ENCODE measurements at places on chromosomes 11 and 22.

- DNase-seq = no peak
Measured at GRCh38 chr11:72951193-72951592, 137.0 kb downstream of the ATG16L2 start.

DNA sequence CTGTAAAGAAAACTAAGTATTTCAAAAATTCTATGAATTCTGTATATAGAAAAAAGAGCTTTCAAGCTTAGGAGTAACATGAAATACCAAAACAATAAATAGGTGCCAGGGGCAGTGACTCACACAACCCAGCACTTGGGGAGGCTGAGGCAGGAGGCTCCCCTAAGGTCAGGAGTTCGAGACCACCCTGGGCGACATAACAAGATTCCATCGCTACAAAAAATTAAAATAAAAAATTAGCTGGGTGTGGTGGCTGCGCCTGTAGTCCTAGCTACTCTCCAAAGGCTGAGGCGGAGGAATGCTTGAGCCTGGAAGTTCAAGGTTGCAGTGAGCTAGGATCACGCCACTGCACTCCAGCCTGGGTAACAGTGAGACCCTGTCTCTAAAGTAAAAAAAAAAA is 21.5 kb downstream of the ZNF280B start:
- no peak for DNase-seq

- no peak for DNase-seq
Measured at GRCh38 chr11:36455658-36456111, 54.4 kb downstream of the TRAF6 start.

- no peak for DNase-seq
Measured at GRCh38 chr11:119888119-119888518, 159.1 kb upstream of the NECTIN1 start.

GRCh38 chr22:39537975-39538374 is 5.4 kb upstream of the RPS19BP1 start:
- no peak for DNase-seq

DNA sequence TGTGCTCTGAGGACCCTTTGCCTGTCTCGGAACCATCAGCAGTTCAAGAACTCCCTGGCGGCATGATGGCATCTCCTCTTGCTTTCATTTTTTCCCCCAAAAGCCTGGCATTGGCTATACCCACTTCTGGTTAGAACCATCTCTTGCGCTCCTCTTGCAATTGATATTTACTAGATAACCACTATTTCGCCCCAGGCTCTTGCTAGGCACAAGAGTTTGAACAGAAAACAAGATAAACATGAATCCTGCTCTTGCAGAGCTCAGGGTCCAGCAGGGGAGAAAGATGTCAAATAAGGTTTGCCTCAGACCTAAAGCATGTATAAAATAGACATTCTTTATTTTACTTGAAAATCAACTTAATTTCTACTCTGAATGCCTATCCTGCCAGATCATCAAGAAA is 33.1 kb downstream of the SLCO2B1 start:
- no peak for DNase-seq

DNA sequence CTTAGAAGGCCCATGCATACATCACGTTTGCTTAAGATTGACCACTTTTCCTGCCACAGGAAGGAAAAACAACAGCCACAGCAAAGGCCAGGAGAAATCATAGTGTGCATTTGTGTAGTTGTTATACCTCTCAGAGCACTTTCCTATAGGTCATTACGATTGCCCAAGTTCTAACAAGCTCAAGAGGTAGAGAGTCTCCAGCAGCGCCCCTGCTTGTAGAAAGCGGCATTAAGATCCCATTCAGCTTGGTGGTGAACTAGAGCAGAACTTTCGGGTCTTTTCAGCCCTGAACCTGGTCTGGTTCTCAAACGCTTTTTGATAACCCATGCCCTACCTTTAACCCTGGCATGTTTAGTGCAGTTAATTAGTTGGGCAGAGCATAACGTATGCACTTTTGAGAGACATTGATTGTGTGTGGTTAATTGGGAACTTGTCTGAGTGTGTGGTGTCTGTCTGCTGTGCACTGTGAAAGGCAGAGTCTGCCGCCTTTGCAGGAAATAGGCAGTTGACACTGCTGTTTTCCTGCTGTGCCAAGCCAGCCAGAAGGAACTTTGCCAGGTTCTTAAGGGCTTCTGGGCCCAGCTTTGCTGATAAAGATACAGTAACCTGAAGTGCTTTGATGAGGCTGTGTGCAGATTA is 109.9 kb upstream of the CLMP start:
- no peak for DNase-seq

GRCh38 chr11:36274414-36274813 is 14.8 kb downstream of the COMMD9 start:
- DNase-seq = no peak

DNA sequence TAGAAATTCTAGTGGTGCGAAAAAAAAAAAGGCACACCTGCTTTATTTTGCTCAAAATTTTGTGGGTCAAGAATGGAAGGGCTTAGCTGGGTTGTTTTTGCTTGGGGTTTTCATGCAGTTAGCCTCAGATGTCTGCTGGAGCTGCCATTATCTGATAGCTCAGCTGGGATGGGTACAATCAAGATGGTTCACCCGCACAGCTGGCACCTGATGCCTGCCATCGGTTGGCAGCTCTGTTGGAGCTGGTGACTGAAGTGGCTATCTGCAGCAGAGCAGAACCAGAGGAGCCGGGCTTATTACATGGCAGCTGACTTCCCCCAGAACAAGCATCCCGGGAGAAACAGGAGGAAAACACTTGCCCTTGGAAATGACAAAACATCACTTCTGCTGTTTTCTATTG is 12.1 kb upstream of the ELFN2 start:
- DNase-seq = no peak

GRCh38 chr11:114077482-114078305 is 18.2 kb downstream of the ZBTB16 start:
- DNase-seq = peak; percentile 75

DNA sequence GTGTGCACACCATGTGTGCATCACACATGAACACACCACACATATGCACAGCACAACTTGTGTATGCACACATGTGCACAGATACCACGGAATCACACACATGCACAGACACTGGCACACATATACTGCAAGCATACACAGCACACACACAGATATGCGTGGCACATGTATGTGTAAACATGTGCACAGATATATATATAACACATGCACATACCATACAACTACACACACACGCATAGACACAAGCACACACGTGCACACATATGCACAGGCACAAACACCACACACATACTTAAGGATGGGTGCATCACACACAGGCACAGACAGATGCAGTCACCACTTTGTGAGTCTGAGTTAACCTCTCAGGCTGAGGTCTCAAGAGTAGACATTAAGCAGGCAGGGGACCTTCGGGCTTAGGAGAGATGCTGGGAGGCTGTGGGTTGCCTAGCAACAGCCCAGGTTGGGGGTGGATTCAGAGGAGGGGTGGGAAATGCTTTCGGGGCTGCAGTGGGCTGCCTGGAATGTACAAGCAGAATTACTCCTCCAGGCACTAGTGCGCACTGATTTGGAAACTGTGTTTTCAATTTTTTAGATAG is 82.9 kb downstream of the MYO18B start:
- no peak for DNase-seq

DNA sequence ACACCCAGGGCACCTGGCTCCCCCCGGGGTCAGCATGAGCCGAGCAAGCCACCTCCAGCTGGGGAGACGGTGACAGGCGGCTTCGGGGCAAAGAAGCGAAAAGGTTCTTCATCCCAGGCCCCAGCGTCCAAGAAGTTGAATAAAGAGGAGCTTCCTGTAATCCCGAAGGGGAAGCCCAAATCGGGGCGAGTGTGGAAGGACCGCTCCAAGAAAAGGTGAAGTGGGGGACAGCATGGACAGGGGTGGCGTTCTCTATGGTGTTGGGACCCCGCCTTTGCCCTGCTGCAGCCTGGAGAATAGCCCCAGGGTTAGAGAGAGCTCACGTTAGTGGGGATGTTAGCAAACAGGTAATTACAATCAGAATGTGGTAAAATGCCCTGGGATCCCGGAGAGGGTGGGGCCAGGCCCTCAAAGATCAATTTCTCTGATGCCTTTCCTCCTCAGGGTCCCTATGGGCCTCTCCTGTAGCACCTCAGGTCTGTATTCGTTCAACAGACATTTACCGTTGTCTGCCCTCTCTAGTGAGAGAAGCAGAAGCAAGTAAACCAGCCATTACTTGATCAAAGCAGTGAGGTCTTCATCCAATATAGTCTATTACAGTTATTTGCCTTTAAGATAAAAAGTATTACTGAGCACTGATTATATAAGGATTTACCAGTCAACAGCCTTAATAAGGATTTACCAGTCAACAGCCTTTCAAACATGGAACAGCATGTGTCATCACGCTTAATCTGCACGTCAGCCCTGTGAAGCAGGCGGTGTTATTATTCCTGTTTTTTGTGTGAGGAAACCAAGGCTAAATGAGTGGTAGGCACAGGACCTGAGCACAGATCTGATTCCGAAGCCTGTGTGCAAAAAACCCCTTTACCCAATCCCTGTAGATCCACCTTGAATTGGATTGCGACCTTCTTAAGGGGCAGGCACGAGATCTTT is 1.0 kb downstream of the CCDC86 start:
- no peak for DNase-seq

- peak; percentile 21 for DNase-seq
Measured at GRCh38 chr11:134282121-134283045, 6.2 kb downstream of the GLB1L3 start.

- DNase-seq = peak; percentile 46
Measured at GRCh38 chr22:49157529-49158339, 669.9 kb downstream of the BRD1 start.

GRCh38 chr22:38819387-38819940 is 24.4 kb downstream of the NPTXR start:
- DNase-seq = no peak

DNA sequence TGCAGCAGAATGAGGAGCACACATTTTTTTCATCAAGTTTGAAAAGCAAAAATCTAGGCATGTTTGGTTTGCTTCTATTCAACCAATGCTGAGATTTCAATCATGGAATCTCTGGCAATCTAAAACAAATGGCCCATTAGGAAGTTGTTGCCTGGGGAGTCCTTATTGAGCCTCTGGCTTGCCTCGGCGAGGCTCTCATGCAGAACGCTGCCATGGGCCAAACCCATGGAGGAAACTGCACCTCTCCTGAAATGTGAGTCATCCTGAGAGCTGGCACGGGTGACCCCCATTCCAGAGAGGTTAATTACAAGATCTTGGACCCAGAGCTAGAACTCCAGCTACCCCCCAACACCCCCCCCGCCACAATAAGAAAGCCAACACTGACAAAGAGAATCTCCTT is 80.7 kb downstream of the MN1 start:
- no peak for DNase-seq

- DNase-seq = peak; percentile 81
Measured at GRCh38 chr11:726278-727220, 20.5 kb downstream of the EPS8L2 start.

DNA sequence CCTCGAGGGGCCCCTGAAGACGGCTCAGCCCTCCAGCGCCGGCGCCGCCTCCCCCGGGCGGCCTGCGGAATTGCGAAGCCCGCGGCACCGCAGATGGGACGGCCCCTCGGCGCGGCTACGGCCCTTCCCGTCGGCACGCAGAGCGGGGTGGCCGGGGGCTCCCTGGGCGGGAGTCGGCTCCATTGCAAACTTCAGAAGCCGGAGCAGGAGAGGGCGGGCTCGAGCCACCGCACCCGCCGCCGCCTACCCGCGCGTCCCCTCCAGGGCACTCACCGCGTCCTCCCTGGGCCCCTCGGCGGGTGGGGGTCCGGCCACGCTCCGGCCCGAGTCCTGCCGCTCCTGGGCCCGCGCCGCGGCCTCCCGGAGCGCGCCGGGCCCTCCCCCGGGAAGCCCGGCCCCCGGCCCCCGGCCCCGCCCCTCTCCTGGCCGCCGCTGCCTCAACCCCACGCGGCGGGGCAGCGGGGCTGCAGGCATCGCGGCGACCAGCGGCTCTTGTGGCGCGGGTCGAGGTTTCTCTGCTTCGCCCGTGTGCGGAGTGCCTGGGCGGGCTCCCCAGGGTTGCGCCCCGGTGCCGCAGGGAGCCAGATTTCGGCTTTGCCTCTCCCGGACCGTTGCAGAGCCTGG is at the start of gene PACSIN3:
PACSIN3 (minus strand) TSS at position 359 of the 624 bp plus-strand sequence. CDS start 3,707 bp downstream, outside the sequence.
- peak; percentile 80 for DNase-seq

DNA sequence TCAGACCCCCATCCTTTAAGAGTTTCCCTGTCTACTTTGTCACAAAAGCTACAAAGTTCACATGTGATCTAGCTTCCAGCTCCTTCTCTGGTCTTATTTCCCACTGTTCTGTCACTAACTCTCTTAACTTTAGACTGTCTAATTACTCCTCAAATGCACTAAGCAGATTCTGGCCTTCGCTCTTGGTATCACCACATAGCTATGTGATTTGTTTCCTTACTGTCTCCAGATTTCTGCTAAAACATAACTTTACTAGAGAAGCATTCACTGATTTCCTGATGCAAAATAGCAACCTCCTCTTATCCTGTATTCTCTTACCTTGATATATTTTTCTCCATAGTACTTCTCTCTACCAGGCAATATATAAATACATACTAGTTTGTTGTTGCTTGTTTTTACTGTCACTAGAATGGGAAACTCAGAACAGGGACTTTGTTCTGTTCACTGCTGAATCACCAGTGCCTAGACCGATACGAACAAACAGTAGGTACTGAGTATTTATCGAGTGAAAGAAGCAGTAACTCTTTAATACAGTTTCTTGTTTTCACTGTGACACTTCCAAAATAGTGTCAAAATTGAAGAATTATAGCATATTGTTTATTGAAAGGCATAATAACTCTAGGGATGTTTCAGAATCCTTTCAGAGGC is 205.6 kb downstream of the DDX10 start:
- DNase-seq = no peak

DNA sequence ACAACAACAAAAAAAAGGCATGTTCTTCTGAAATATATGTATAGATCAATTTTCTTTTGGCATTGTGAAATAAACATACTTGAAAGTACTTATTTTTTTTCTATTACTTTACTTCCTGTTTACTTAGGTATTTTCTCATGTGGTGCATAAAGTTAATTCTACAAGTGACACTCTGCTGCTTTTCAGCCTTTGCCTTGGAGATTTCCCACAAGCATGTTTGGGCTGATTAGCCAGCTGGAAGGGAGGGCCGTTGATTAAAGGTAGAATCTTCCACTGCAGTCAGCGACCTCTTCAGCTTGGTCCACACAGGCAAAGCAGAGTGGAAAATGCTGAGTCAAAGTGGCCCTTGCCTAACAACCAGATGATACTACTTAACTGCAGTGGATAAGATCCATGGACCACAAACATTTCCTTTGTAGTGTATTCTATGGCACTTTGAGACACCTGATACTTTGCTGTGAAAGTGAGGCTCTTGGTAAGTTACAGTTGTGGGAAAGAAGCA is 176.0 kb downstream of the ARHGAP42 start:
- DNase-seq = no peak

DNA sequence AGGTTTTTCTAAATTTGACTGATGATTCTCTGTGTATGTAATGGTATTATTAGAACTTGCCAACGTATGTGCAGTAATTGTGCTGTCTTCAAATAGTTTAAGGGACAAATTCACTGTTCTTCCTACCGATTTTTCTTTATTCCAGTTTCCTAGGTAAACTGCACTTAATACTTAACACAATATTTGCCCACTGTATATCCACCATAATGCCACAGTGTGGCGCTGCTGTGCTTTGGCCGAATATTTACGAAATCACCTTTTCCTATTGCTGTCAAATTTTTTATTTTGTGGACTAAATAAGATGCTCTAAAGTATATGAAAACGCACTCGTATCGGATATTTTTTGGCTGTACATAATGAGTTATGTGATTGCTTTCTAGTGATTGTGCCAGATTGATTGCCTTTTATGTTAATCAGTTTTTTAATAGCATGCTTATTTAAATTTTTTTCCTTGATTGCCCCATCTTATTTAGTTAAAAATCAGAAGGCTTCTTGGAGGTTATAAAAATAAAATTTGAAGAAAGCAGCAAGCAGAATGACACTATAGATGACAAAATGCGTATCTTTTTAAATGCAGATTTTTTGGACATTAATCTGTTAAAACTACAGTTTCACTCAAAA is 10.5 kb downstream of the AASDHPPT start:
- DNase-seq = peak; percentile 80

- DNase-seq = no peak
Measured at GRCh38 chr11:57069942-57070341, 81.2 kb downstream of the OR5AK2 start.
